ENCODE measurements at places on chromosomes 7 and 10. TPM values are rescaled to one million over a fixed set of nuclear protein-coding genes. Genes with fewer than 3 reads are reported as not detected.

DNA sequence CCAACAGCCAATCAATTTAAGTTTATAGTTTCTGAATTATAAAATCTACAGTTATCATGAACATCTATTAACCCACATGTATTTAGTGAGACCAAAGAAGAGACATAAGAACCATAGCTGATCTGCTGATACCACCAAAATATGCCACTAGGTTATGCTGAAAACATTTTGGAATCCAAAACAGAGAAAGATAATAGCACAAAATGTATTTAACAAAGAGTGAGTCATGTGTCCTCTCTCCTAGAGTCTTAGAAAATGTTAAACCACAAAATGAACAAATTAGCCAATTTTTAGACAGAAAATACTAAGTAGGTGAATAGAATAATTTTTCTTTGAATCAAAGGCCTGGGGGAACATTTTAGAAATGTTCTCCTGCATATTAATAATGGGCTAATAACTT lies 527.5 kb downstream of the GPAM start:
- no peak for DNase-seq

DNA sequence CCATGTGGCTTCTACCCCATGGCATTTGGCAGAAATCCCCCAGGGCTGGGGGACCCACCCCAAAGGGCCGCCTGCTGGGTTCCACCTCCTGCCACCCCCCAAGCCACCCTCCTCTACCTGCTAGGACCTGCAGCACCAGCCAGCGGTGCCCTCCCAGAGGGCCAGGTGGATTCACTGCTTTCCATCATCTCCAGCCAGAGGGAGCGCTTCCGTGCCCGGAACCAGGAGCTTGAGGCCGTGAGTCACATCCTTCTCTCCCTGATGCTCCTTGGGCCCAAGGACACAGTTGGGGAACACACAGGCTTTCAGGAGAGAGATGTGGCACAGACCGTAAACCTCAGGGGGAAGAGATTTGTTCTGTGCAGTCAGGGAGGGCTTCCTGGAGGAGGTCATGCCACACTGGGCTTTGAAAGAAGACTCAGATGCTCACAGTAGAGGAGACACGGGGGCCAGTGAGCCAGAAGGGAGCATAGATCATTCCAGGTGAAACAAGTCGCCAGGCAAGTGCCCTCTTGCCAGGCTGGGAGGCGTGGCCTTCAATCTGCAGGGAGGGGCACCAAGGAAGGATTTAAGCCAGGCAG lies 11.5 kb upstream of the SH2B2 start:
- DNase-seq: no peak

Gene DNAH11
- total RNA-seq: 1.1 TPM

DNA sequence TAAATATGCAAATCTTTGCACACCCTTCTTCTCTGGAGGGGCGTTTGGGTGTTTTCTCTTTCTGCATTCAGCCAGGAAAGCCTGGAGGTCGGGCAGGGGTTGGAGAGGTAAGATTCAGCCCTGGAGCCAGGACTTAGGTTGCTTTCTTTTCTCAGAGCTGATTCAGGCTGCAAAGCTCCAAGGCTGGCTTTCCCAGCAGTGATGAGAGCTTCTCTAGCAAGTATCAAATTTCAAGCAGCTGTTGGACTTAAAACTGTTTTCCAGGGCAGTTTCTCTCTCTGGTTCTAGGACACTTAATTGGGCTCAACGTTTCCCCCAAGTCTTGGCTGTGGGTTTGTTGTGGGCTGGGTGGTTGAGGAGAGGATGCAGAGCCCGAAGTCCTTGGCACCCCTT lies 608 bp downstream of the AKR1B10 start:
- peak; percentile 86 for DNase-seq

DNA sequence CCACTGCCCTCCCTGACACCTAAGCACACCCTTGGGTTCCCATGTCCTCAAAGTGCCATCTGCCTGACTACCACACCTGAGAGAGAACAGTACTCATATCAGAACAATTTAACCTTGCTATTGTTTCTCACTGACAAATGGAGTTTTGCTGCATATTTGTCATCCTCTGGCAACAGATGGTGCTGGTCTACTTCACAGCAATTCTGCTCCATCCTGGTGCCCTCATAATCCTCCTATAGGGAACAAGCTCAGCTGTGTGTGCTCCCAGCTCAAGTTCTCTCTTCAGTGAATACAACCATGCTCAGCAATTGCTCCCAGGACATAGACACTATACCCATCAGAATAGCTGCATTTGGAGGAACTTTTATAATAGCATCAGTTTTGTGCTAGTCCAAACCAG lies 32.8 kb upstream of the ITGB1 start:
- DNase-seq: no peak

DNA sequence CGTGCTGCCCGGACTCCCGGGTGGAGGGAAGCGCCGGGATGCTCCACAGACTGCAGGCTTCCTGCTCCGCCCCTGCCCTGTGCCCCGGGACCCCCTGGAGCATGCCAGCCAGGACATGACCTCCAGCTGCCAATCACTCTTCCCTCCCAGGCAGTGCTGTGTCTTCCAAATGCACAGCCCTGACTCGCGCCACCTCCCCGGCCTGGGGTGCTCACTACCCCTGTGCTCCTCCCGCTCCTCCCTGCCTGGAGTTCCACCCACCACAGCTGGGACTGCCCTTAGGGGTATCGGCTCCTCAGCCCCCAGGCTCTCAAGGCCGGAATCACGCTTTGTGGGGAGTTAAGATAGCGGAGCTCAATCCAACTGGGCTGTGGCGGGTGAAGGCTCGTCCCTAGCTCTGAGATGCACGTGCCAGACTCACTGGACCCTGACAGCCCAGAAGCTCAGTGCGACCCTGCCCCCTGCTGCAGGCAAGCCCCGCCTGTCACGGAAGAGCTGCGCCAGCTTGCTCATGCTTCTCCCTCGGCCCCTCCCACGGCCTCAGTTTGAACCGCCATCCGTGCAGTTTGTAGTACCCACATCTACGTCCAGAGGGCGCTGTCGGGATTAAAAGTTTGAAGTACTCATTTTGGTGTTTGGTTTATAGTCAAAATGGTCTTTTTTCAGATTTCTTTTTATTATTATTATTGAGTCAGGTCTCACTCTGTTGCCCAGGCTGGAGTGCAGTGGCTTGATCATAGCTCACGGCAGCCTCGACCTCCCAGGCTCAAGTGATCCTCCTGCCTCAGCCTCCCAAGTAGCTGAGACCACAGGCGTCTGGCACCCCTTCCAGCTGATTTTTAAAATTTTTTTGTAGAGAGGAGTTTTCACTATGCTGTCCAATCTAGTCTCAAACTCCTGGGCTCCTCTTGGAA lies 142.5 kb upstream of the TCERG1L start:
- DNase-seq: peak; percentile 3

Data from SJCRH30 (cell line).